ENCODE measurements at places on chromosomes 1 and 21.

DNA sequence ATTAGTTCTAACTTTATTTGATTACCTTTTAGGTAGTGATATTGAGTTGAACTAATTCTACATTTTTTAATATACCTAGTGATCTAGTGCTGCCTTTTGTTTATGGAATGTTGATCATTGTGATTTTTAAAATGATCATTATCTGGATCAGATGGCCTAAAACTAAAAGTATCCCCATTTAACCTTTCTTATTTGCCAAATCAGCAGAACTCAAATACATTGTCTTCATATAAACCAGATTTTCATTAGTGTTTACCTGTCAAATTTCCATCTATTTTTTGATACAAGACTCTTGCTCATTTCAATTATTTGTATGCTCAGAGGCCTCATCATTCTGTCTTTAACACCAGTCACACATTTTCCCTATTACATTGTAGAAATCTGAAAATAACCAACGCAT, 441.2 kb downstream of the PTPRC start:
- no peak for ATAC-seq

- no peak for ATAC-seq
Measured at GRCh38 chr1:227654858-227655752, 80.0 kb downstream of the JMJD4 start.

DNA sequence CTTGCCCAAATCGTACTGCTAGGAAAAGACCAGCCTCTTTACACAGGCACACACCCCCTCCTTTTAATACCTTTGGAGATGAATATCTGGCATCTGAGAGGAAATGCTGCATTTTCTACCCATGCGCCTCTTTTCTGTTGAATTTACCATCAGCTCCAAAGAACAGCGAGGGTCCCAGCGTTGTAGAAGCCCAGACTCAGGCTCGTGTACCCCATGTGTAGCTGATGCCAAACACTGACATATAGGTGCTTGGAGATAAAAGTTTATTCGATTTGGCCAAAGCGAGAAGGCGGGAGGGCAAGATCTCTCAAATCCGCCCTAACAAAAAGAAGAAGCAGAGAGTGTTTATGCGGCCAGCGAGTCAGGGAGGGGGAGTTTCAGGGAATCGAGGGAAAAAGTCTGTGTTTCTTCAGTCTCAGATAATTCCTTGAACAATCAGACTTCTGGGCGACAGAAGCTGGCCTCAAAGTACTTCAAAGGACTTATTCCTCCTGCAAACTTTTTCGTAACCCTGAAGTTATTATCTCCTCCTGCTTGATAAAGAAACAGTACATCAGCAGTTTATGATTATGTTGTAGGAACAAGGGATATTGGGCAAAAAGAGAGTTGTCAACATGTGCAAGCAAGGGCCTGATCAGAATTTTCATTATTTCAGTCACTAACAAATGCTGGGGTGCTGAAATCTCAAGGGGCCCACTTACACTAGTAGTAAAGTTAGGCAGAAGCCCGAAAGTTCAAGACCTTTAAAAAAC, 642 bp upstream of the CREG1 start:
- ATAC-seq: no peak

- peak; percentile 6 for ATAC-seq
Measured at GRCh38 chr1:156748670-156749418, 2.6 kb downstream of the HDGF start.

DNA sequence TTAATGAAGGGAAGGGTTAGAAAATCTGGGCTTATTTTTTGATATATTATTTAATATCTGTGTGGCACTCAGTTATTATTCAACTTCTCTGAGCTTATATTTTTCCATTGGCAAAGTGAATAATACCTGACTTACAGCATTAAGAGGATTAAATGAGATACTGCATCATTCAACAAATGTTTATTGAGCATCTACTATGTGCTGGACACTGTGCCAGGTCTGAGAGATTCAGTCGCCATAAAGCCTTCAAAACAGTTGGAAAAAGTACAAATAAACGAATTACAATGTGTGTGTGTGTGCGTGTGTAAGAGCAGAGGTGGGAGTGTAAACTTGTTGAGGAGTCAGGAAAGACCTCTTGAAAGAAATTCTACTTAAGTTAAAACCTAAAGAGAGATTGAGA, 87.9 kb upstream of the CD53 start:
- no peak for ATAC-seq

- ATAC-seq: no peak
Measured at GRCh38 chr1:36111151-36111550, 13.9 kb downstream of the COL8A2 start.

GRCh38 chr1:69985901-69986439, 219.4 kb downstream of the LRRC40 start:
- no peak for ATAC-seq

DNA sequence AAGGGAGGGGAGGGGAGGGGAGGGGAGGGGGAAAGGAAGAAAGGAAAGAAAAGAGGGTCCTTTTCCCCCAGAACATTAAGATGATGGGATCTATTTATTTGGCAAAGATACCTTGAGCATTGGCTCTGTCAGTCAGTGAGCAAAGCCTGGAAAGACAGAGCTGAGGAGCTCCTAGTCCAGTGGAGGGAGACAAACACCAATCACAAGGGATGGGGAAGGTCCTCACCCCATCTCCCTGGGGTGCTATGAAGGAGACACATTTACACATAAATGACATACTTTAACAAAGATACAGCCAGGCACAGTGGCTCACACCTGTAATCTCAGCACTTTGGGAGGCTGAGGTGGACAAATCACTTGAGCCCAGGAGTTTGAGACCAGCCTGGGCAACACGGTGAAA, 154.9 kb upstream of the TIAM1 start:
- ATAC-seq: no peak

DNA sequence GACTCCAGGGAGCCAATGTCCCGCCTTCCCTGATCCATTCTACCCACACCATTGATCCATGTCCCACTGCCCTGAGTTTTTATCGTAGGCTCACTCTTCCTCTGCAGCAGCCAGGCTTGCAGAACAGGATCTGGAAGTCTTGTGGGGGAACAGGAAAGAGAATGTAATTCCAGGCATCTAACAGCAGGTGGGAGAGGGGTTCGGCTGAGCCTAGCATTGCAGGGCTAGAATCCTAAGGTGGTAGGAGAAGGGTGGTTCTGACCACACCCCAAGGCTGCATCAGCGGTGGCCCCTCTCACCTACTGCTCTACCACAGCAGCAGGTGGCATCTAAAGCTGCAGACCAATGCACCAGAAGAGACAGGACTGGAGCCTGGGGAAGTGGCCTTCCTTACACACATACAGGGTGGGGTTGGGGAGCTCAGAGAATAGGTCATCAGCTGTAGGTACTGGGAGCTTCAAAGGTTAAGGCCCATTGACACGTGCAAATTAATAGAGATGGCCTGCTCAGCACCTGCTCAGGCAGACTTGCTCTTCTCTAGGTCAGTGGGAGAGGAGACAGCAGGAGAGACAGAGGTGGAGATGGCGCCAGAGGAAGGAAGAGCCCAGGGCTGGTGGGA, 20.5 kb downstream of the KNCN start:
- ATAC-seq: no peak

GRCh38 chr1:223748405-223748772, 36.0 kb downstream of the CAPN2 start:
- ATAC-seq: peak; percentile 55

- no peak for ATAC-seq
Measured at GRCh38 chr1:244709476-244710368, 56.8 kb downstream of the DESI2 start.

DNA sequence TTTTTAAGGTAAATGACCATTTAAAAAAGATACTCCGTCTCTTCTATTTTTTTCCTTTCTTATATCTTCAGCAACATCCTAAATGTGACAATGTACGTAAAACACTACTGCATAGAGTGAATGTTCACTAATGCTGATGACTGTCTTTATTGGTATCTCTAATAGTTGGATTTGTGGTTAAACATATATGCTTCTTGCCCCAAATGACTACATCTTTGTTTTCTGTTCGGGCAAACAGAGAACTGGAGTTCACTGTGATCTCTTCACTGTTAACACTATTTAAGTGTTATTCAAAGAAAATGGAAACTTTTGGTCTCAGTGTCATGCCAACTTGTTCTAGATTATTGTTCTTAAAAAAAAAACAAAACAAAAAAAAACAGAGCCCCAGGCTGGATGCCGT, 109.4 kb downstream of the KIF26B start:
- no peak for ATAC-seq

GRCh38 chr1:15053153-15053552, 100.4 kb upstream of the TMEM51 start:
- no peak for ATAC-seq

- no peak for ATAC-seq
Measured at GRCh38 chr1:187943606-187944403, 1115.1 kb downstream of the PLA2G4A start.

- ATAC-seq: no peak
Measured at GRCh38 chr21:16454399-16454798, 724.6 kb downstream of the USP25 start.

- ATAC-seq: no peak
Measured at GRCh38 chr21:21147374-21147745, 149.2 kb downstream of the NCAM2 start.

DNA sequence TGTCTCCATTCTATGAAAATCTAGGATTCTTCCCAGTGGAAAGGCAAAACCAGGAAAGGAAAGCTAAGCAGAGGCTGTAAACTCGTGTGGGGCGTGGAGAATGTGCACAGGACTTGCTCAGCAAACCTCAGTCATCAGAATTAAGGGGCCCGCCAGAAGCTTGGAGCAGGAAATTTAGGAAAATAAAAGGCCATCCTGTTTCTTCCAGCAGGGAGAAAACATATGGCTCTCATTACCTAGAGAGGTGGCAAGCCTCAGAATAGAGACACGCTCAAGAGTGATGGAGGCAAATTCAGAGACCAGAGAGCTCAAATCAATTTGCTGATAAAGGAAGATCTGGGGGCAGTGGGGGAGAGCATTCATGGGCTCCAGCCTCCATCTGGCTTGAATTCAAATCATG, 151.9 kb upstream of the KLHDC7A start:
- no peak for ATAC-seq

DNA sequence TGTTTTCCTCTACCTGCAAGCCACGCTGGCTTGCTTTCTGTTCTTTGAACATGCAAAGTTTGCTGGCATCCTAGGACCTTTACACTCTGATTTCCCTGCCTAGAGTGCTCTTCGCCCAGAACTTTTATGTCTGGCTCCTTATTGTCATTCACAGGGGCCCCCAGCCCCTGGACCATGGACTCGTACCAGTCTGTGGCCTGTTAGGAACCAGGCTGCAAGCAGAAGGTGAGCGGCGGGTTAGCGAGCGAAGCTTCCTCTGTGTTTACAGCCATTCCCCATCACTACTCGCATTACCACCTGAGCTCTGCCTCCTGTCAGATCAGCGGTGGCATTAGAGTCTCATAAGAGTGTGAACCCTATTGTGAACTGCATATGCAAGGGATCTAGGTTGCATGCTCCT, 73.0 kb downstream of the ATG4C start:
- no peak for ATAC-seq

GRCh38 chr1:163169553-163169952, 33.2 kb downstream of the RGS5 start:
- no peak for ATAC-seq

DNA sequence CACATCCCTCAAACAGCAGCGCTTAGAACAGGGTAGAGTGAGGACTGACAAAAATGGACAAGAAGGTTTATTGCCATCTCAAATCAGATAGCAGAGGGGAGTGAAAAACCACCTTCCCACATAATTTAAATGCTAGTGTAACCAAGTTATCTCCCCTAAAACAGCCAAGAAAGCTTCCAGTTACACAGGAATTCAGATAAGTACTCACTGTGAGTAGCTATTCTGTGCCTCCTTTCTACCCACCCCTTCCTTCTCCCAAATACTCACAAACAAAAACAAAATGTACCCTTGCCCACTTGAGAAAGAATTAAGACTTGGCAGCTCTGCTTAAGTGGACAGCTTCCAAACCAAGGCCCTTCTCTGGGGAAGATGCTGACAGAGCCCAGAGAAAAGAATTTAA, 9.1 kb downstream of the OTUD7B start:
- ATAC-seq: no peak

DNA sequence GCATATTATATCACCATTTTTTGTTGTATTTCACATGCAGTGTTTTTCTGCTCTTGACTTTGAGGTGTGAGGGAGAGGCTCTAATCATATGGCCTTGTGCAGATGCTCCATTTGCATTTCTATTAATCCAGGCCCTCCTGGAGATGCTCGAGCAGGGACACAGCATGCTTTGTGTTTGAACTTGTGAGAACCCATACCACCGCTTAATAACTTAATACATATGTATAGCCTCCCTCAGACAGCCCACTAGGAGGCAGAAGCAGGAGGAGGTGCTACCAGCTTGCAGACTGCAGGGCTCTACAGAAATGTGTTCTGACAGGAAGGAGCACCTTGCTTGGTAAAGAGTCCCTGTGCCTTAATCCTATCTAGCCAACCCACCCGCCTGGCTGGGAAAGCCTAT, 155.2 kb downstream of the BARHL2 start:
- no peak for ATAC-seq

DNA sequence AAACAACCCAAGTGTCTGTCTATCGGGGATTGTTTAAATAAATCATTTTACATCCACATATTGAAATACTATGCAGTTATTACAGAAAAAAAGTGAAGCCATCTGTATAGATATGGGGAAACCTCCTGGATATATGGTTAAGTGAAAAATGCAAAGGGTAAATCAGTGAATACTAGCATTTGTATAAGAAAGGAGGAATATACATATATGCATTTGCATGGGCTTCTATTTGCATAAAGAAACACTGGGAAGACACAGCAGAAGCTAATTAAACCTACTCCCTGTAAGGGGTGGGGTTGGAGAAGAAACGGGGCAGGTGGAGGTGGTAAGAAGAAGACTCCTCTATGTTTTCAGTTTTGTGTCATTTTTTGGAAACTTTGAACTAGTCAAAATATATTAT, 16.6 kb upstream of the KIRREL1 start:
- no peak for ATAC-seq

- no peak for ATAC-seq
Measured at GRCh38 chr1:166865926-166866325, 10.1 kb downstream of the TADA1 start.

- ATAC-seq: no peak
Measured at GRCh38 chr1:11543392-11543791, 64.4 kb downstream of the DISP3 start.

DNA sequence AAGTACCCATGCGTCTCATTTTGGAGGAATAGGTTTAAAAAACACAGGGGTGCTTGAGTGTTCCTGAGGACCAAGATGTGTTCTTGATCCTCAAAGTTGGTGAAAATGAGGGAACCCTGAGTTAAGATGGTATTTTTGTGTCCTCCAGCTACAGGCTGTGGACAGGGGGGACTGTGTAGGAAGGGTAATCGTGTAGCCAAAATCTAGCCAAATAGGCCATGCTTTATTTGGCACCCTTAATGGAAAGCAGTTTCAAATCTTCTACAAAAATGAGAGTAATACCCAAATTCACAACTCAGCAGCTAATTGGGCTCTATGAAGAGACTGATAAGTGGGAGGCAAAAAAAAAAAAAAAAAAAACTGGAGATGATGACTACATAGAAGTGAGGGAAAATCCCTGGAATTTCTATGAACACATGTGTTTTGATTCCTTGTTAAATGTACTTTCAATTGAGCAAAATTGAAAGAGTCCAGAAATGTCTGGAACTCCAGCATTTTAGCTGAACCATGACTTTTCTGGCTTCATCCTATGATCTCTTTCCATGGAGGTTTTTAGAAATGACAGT, 470 bp downstream of the HSD11B1 start:
- ATAC-seq: peak; percentile 41

Measured in gastroesophageal sphincter (tissue), 4 donors.